ENCODE measurements at places on chromosomes 3 and 15. TPM values are rescaled to one million over a fixed set of nuclear protein-coding genes. Genes with fewer than 3 reads are reported as not detected.
A peak's percentile ranks its signal among the peaks of the same experiment; 100 is the strongest.

GRCh38 chr15:90201944-90202375 lies 830 bp downstream of the SEMA4B start:
- DNase-seq = no peak
- H3K36me3 ChIP-seq = peaks cover 6% of the 10 kb centered on the region
- H3K4me1 ChIP-seq = peaks cover 28% of the 10 kb centered on the region
- H3K4me3 ChIP-seq = peak overlapping the region; percentile 78
- H3K27ac ChIP-seq = no peak overlapping the region
- no peaks in the 10 kb centered on the region for H3K27me3 ChIP-seq

GRCh38 chr3:180223268-180223667 lies 186.5 kb upstream of the PEX5L start:
- no peaks in the 10 kb centered on the region for H3K4me1 ChIP-seq
- no peak overlapping the region for H3K27ac ChIP-seq
- no peak overlapping the region for H3K4me3 ChIP-seq
- H3K36me3 ChIP-seq = no peaks in the 10 kb centered on the region

Gene OR5K4
- not detected for total RNA-seq

- H3K4me3 ChIP-seq = no peak overlapping the region
- no peak overlapping the region for H3K27ac ChIP-seq
- peaks cover 14% of the 10 kb centered on the region for H3K4me1 ChIP-seq
- peaks cover 45% of the 10 kb centered on the region for H3K27me3 ChIP-seq
- DNase-seq = no peak
Measured at GRCh38 chr3:184380185-184380626, 352 bp downstream of the CHRD start.

DNA sequence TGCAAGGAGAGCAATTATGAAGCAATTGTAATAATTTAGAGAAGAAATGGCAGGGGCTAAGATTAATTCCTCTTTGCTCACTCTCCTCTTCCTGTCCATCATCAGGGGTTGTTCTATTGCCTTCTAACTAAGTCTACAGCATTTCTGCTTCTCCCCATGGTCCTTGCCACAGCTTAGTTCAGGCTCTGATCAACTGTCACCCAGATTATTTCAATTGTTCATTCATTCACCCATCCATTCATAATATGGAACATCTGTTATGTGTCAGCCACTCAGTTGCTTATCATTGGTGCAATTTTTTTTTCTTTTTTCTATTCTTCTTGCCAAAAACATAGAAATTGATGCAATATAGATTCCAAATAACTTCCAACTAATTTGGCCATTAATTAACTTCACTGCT lies 93.2 kb downstream of the CD47 start:
- no peak for DNase-seq
- no peaks in the 10 kb centered on the region for H3K4me1 ChIP-seq
- no peak overlapping the region for H3K27ac ChIP-seq
- no peaks in the 10 kb centered on the region for H3K27me3 ChIP-seq
- H3K4me3 ChIP-seq = no peak overlapping the region
- H3K36me3 ChIP-seq = no peaks in the 10 kb centered on the region

DNA sequence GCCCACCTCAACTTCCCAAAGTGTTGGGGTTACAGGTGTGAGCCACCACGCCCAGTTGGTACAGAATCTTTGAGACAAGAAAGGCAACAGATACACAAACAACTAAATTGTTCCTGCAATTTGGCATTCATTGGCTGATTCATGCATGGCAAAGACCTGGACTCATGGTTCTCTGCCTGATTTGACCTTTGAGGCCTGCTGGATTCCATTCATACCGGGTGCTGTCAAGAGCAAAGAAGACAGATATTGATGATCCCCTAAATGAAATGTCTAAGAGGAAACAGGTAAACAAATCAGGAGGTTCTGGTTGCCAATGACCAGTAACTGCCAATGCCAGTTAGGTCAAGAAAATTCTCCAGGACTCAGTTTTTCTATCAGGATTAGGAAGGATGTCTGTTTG lies 43.9 kb upstream of the RAD18 start:
- no peaks in the 10 kb centered on the region for H3K27me3 ChIP-seq
- DNase-seq = no peak
- no peaks in the 10 kb centered on the region for H3K36me3 ChIP-seq
- H3K4me3 ChIP-seq = no peak overlapping the region
- H3K4me1 ChIP-seq = no peaks in the 10 kb centered on the region
- no peak overlapping the region for H3K27ac ChIP-seq

Gene ADAMTS9
- not detected for total RNA-seq

- H3K27me3 ChIP-seq = no peaks in the 10 kb centered on the region
- peak overlapping the region; percentile 46 for H3K4me3 ChIP-seq
- no peaks in the 10 kb centered on the region for H3K4me1 ChIP-seq
- no peak overlapping the region for H3K27ac ChIP-seq
- no peak for DNase-seq
Measured at GRCh38 chr3:98532275-98532637, 478 bp downstream of the GPR15 start.

DNA sequence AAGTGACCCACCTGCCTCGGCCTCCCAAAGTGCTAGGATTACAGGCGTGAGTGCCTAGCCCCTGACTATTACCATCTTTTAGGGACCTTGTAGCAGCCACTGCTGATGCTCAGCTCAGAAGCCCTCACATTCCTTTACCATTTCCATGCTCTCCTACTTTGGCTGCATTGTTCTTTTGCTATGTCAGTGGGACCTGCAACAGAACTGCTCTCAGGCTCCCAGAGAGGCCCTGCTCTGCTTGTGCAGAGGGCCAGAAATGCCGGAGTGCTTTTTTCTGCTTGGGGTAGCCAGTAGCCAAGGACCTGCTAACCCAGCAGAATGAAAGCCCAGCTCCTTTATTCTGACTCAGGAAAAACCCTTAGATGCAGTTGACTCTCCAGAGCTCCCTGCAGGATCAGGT lies 18.3 kb upstream of the PROK2 start:
- no peak overlapping the region for H3K27ac ChIP-seq
- no peak overlapping the region for H3K4me3 ChIP-seq
- H3K36me3 ChIP-seq = no peaks in the 10 kb centered on the region
- DNase-seq = no peak
- peaks cover 3% of the 10 kb centered on the region for H3K27me3 ChIP-seq

DNA sequence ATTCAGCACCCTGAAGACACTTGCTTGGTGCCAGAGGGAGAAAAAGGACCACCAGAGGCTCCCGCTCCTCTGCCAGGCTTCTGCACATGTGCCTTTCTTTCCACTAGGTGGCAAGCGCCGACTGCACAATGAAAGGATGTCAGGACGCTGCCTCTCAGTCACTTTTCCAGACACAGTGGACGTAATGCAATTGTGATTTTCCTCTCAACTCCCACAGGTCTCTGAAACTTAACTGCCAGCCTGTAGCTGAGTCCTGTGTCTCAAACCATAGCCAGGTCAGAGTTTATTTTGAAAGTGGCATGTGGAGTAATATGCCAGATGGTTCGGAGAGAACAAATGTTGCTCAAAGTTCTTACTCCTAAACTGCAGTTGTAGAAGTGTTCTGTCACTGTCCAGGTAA lies 162.9 kb downstream of the ITPR1 start:
- no peak overlapping the region for H3K4me3 ChIP-seq
- H3K36me3 ChIP-seq = peaks cover 74% of the 10 kb centered on the region
- DNase-seq = no peak
- H3K4me1 ChIP-seq = no peaks in the 10 kb centered on the region

DNA sequence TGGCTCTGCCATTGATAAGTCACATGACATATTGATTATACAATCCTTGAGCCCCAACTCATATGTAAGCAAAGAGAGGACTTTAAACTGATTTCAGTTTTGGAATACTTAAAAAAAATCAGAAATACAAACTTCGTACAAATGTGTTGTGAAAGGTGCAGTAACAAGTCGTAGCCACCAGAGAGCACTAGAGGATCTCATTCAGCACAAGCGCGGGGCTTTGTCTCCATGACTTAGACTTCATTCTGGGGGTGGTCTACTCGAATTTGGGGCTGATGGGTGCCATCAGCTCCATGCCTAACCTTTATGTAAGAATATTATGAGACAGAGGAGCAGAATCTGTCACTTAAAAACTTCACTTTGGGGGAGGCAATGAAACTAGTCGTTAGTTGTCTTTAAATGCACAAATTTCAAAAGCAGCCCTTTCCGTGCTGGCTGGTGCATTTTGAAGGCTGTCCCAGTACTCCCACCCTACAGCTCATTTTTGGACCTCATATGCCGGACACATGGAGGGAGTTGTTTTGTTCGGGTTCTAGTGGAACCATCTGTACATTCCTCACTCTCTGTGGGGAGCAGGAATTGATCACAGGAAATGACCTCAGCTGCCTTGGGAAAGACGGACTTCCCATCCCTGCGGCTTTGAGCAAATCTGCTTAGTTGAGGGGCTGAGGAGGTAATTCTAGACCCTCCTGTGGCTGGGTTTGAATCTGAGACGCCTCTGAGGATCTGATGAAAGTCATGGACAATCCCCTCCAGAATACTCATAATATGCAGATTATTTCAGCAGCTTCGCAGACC lies 27.5 kb upstream of the MASP1 start:
- H3K36me3 ChIP-seq = no peaks in the 10 kb centered on the region
- H3K27ac ChIP-seq = no peak overlapping the region
- peaks cover 15% of the 10 kb centered on the region for H3K27me3 ChIP-seq

- H3K27me3 ChIP-seq = peaks cover 7% of the 10 kb centered on the region
- H3K36me3 ChIP-seq = no peaks in the 10 kb centered on the region
- no peak for DNase-seq
- no peak overlapping the region for H3K27ac ChIP-seq
- H3K4me1 ChIP-seq = no peaks in the 10 kb centered on the region
- no peak overlapping the region for H3K4me3 ChIP-seq
Measured at GRCh38 chr3:127954640-127955039, 39.6 kb downstream of the KBTBD12 start.

Gene LMCD1
- 0.36 TPM for total RNA-seq

DNA sequence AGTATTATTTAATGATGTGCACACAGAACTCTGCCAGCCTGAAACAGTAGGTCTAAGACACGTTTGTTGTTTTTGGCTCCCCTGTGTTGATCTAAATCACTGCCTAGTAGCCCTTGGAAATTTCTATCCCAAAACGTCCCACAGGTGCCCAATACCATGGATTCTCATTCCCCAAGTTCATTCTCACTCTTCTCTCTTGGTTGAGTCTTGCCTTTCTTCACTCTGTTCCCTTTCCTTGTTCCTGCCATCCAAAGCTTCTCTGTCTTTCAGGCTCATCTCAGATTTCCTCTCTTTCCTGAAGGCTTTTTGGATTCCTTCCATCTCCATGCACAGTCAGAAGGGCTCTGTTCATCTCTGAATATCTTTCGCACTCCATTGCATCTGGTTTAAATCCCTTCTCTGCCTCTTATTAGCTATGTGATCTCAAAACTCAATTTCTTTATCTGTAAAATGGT lies 54.2 kb downstream of the PPARG start:
- H3K27ac ChIP-seq = no peak overlapping the region
- no peak for DNase-seq
- no peaks in the 10 kb centered on the region for H3K27me3 ChIP-seq

Gene ACTC1
- total RNA-seq = not detected

GRCh38 chr3:16370872-16371740 lies 106.1 kb downstream of the OXNAD1 start:
- peaks cover 56% of the 10 kb centered on the region for H3K36me3 ChIP-seq
- no peak overlapping the region for H3K27ac ChIP-seq
- H3K4me3 ChIP-seq = no peak overlapping the region
- H3K4me1 ChIP-seq = peaks cover 33% of the 10 kb centered on the region
- H3K27me3 ChIP-seq = no peaks in the 10 kb centered on the region

GRCh38 chr15:73539212-73540128 lies 93.7 kb downstream of the NPTN start:
- H3K4me1 ChIP-seq = no peaks in the 10 kb centered on the region
- DNase-seq = no peak
- no peak overlapping the region for H3K4me3 ChIP-seq
- no peak overlapping the region for H3K27ac ChIP-seq
- no peaks in the 10 kb centered on the region for H3K27me3 ChIP-seq
- H3K36me3 ChIP-seq = no peaks in the 10 kb centered on the region

GRCh38 chr3:48655606-48656005 lies 7.1 kb downstream of the CELSR3 start:
- no peaks in the 10 kb centered on the region for H3K36me3 ChIP-seq
- H3K4me1 ChIP-seq = peaks cover 20% of the 10 kb centered on the region
- H3K4me3 ChIP-seq = peak overlapping the region; percentile 53
- DNase-seq = peak; percentile 52

GRCh38 chr15:66778314-66778665 lies 76.3 kb downstream of the SMAD6 start:
- H3K36me3 ChIP-seq = no peaks in the 10 kb centered on the region
- no peaks in the 10 kb centered on the region for H3K27me3 ChIP-seq
- no peak overlapping the region for H3K4me3 ChIP-seq
- no peak for DNase-seq
- no peaks in the 10 kb centered on the region for H3K4me1 ChIP-seq
- no peak overlapping the region for H3K27ac ChIP-seq

DNA sequence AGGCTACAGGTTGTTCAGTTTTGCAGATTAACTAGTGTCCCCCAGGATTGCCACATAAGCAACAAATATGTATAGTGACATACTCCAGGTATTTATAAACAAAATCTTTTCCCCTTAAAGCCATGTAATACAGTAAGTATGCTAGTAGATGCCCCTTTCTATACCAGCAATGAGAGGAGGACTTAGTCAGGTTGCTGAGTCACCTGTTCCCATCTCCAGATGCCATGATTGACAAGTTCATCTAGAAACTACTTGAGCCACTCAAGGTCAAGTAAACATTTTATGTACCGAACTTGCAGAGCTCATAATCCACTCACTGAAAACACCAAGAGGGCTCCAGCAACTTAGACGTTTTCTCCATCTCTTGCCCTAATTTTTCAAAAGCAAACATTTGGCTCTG lies 18.2 kb downstream of the SLC9A9 start:
- no peak for DNase-seq
- H3K4me3 ChIP-seq = no peak overlapping the region
- H3K4me1 ChIP-seq = peaks cover 12% of the 10 kb centered on the region
- no peaks in the 10 kb centered on the region for H3K36me3 ChIP-seq
